Common myeloid progenitor, CD34-positive (primary cell): ENCODE measurements at places on chromosomes 13 and 19.

GRCh38 chr19:52936151-52936953 is 13.1 kb upstream of the ZNF888 start:
- DNase-seq = peak; percentile 94

GRCh38 chr13:20182231-20182846 is 10.4 kb downstream of the GJB2 start:
- peak; percentile 74 for DNase-seq

GRCh38 chr13:35712907-35713761 is 236.6 kb upstream of the MAB21L1 start:
- no peak for DNase-seq

DNA sequence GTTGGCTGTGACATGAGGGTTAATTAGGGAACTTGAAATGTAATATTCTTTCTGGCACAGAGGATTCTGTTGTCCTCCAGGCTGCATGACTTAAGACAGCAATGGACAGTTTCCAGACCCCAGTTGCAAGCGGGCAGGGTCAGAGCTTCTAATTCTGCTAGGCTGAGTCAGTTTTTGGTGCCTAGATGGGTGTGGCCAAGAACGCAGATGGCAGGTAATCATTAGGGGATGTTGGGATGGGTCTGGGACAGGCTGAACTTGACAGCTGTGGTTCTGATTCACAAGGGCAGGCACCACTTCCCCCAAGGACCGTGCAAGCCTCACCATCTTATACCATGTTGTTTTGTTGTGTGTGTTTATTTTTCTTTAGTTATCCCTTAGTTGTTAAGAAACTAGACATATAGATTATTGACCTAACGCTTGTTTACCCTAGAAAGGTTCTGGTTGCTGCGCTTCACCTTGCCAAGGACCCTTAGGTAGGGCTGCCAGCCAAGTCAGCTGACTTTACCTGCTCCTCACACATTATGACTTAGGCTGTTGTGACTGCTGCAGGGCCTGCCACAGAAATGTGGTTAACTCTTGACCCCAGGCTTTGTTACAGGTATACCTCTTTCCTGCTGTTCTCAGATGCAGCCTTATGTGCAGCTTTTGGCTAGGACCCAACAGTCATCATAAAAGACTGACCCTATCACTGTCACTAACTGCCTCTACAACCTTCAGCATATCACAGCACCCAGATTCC is 117.7 kb upstream of the KLF12 start:
- DNase-seq = no peak

DNA sequence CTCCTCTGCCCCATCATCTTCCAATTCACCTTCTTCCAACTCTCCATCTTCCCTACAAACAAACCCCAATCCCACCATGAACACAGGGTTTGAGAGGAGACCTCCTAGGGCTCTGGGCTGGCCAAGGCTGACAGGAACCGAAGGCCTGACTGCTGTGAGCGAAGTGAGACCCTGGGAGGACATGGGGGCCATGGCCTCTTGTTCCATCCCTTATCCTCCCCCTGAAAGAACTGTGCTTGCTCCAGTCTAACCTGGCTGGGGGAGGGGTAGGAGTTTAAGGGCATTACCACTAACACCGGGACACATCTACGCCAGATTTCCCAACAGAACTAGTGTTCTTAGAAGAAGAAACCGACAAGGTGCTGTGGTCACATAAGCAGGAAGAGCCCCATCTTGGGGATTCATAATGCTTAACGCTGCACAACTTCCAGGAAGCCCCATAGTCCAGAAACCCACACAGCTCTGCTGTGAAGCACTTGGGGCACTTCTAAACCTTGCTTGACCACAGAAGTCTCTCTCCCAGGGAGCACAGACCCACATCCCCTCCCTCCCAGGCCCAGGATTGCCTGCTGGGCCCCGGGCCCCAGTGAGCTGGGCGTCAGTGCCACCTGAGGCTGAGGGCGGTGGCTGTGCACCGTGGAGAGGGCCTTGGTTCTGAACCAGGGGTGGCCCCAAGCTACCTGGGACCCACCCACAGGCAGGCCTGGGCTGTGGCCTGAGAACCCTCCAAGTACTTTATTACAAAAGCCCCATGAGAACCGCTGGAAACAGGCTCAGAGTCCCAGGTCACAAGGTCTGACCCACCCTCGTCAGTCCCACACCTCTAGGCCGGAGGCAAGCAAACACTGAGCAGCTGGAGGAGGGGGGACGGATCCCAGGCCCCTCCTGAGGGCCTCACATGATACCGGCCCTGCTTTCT is 18.8 kb downstream of the ZC3H4 start:
- peak; percentile 29 for DNase-seq

- no peak for DNase-seq
Measured at GRCh38 chr13:43132911-43133310, 109.5 kb downstream of the DNAJC15 start.

GRCh38 chr13:79519255-79519654 is 38.3 kb downstream of the NDFIP2 start:
- no peak for DNase-seq
